Putamen (tissue), 1 donor: ENCODE measurements at places on chromosomes 3 and 15.
A peak's percentile ranks its signal among the peaks of the same experiment; 100 is the strongest.

DNA sequence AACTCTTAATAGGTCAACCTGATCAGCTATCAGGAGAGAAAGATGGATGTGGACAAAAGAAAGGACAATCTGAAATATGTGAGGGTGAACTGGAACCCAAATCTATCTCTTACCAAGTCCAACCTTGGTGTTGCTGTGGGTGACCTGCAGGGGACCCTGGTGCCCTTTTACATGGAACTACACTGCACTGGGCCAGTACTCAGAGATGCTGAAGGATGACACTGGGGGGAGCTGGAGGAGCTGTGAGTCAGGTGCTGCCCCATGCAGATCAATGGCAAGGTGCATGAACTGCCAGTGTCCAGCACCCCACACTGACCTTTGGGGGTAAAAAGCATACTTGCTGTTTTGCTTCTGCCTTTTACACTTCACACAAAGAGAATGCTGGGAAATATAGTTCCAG lies 55.6 kb upstream of the TBC1D5 start:
- no peak for DNase-seq

DNA sequence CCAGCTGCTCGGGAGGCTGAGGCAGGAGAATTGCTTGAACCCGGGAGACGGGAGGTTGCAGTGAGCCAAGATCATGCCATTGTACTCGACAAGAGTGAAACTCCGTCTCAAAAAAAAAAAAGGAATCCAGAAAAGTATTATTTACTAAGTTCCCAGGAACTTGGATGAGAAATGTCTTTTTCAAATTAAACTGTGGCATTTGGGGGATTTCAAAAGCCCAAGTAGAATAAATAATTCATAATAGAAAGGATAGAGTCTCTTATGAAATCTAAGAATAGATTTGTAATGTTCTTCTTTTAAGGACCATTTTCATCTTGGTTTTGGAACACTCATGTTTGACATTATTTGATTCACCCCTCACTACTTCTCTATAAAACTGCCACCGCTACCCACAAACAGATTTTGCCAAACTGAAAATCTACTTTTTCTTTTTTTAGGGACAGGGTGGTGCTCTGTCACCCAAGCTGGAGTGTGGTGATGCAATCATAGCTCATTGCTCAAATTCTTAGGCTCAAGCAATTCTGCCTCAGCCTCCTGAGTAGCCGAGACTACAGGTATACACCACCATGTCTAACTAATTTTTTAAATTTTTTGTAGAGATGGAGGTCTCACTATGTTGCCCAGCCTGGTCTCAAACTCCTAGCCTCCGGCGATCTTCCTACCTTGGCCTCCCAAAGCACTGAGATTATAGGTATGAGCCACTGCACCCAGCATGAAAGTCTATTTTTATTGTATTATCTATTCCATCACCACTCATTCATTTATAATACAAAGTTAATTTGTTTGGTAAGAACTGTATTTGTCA lies 99.3 kb downstream of the SENP2 start:
- DNase-seq: no peak

GRCh38 chr15:98221144-98221543 lies 260.6 kb downstream of the ARRDC4 start:
- no peak for DNase-seq

GRCh38 chr3:30393079-30393478 lies 213.3 kb upstream of the TGFBR2 start:
- DNase-seq: no peak

GRCh38 chr15:82138306-82138705 lies 92.5 kb upstream of the MEX3B start:
- DNase-seq: no peak

DNA sequence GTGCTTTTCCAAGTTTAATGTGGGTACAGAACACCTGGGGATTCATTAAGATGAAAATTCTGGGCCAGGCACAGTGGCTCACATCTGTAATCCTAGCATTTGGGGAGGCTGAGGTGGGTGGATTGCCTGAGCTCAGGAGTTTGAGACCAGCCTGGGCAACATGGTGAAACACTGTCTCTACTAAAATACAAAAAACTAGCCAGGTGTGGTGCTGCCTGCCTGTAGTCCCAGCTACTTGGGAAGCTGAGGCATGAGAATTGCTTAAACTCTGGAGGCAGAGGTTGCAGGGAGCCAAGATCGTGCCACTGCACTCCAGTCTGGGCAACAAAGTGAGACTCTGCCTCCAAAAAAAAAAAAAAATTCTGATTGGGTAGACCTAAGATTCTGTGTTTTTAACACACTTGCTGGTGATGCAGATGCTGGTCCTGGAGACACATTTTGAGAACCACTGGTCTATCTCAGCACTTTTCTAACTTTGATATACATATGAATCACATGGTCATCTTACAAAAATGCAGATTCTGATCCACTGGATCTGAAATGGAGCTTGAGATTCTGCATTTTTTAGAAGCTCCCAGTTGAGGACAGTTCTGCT lies 223.8 kb upstream of the SATB1 start:
- DNase-seq: no peak

DNA sequence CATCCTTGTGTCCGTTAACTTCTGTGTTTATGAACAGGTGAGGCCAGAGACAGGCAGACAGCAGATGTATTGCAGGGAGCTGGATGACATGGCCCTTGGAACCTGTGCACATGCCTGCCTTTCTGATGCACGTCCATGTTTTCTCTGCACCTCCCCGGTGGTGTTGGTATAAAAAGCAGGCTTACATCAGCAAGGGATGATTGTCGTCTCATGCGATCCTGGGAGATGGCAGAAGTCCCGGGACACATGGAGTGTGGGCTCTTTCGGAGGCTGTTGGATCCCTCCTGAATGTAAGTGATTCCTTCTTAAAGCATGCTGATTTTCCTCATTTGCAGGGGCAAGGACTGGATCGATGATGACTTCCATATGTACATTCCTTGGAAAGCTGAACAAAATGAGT lies 134.8 kb downstream of the SNRPN start:
- DNase-seq: no peak

GRCh38 chr3:42066516-42067181 lies 24.5 kb upstream of the TRAK1 start:
- no peak for DNase-seq

- no peak for DNase-seq
Observed at GRCh38 chr3:126524429-126524988, 554 bp downstream of the CHST13 start.

DNA sequence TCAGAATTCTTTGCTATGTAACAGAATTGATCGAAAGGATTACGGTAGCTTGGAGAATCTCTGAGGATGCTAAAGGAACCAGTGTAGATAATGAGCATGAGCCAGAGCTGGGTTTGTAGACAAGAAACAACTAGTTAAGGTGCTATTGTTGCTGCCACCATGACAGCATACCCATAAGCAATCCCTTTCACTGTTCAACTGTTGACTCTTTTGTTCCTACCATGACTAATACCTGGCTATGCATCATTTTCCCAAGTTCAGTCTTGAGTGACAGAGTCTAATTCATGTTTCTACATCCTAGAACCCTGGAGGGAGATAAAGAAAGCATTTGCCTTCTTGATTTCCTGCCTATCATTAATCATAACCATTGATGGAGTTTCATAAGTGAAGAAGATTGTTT lies 600.3 kb downstream of the OTOL1 start:
- DNase-seq: no peak

- DNase-seq: no peak
Observed at GRCh38 chr3:143753006-143753405, 95.3 kb downstream of the SLC9A9 start.

- peak; percentile 75 for DNase-seq
Observed at GRCh38 chr3:36804295-36805055, 40.1 kb upstream of the DCLK3 start.

- no peak for DNase-seq
Observed at GRCh38 chr3:111588527-111588926, 6.6 kb downstream of the ZBED2 start.

GRCh38 chr3:37592328-37592727 lies 269.4 kb upstream of the CTDSPL start:
- no peak for DNase-seq

DNA sequence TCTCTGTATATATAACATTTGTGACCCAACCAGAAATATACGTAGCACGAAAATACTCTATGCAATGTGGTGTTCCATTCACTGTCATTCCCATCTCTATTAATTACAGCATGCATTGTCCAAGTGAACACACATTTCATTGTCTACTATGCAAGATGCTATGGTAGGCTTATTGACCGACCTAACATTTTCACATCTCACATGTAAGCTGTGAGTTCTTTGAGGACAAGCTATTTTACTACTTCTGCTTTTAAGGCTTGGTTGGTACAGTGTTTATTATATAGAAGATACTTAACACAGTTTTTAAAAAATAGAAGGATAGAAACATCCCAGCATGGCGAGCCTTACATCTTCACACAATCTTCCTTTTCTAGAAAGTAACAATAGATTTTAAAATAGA lies 164.4 kb downstream of the KLHL25 start:
- DNase-seq: no peak

GRCh38 chr3:182248349-182248880 lies 536.7 kb downstream of the SOX2 start:
- no peak for DNase-seq

- no peak for DNase-seq
Observed at GRCh38 chr3:169493521-169494141, 169.9 kb downstream of the MECOM start.

DNA sequence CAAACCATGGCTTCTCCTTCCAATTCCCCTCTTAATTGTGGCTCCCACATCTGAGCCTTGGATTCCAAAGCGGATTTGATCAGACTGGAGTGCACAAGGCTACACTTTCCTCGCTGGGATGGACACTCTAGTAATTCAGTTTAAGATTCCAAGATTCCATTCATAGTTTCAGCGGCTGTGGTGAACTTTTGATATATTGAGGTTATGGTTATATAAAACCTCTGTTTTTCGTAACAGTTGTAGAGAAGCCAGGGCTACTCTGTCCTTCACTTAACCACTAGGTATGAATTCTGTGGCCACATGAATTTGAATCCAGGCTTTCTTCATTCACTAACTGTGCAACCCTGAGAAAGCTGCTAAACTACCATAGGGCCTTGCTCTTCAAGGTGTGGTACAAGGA lies 67.9 kb upstream of the KY start:
- no peak for DNase-seq

- no peak for DNase-seq
Observed at GRCh38 chr3:37833302-37834186, 28.1 kb upstream of the CTDSPL start.

DNA sequence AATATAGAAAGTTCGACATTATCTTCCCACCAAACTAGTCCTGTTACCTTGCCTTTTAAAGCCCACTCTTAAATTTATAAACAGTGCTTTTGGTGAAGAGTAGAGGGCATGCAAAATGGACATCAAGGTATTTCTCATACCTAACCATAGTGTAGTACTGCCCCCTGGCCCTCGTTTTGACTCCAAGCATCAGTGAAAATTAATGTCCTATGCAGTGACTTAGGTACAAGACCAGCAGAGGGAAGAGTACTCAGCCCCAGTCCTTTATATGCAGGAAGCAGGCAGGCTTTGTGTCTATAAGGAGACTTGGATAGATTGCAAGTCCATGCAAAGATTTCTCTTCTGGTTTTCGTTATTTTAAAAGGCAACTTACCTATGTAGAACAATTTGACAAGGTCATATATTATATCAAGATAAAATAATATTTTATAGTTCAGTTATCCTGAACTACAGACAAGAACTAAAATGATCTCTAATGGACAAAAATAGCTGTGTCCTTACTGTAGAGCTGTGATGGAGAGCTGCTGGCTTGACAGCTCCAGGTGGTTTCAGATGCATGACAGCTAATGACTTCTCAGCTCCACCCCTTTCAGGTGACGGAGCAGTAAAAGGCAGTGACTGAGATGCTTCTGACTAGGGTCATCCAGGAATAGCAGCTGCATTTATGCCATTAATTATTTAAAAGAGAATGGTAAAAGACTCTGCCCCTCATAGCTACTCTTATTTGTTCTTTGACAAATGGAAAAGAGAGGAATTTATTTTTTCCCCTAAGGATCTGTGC lies 646.1 kb downstream of the SQOR start:
- DNase-seq: no peak

DNA sequence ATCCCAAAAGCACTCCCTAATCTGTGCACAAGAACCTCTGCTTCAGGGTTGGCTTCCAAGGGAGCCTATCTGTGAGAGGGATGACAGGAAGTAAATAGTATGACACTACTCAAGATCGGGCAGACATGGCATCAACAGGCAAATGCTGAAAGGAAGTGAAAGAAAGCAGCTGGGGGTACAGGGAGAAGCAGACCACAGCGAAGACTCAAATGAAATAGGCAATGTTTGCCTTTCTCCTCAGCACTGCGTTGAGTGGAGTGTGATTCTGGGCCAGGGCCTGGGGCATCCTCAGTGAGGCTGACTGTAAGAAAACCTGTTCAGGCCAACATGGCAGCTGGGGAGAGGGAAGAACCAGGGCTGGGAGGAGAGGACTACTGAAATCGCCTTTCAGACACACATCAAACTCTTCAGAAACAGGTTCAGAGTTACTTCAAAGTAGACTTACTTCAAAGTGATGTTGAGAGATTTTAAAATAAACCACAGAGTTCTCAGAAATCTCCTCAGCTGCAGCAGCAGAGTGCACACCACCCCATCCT lies 96.6 kb downstream of the SLC9A9 start:
- no peak for DNase-seq

DNA sequence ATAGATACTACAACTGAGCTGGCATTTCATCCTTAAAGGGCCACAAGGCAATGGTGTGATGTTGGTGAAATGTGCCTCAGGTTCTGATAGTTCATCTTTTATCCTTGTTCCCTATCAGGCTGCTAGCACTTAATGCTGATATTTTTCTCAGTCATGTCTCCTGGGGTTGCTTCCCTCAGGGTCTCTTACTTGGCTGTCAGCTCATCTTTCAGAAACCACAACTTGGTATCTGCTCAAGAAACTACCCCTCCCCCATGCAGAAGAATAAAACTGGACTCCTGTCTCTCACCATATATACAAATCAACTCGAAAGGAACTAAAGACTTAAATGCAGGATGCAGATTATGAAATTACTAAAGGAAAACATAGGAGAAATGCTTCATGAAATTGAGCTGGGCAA lies 308.1 kb downstream of the CHST2 start:
- DNase-seq: no peak

- DNase-seq: no peak
Observed at GRCh38 chr3:18740631-18741583, 315.8 kb upstream of the SATB1 start.

- DNase-seq: peak; percentile 86
Observed at GRCh38 chr15:30923429-30923828, 19.7 kb downstream of the FAN1 start.
